GOT3 (cell line): ENCODE measurements at places on chromosomes 3 and 15.

- no peak for DNase-seq
These were observed 140.4 kb downstream of the CHDH start for GRCh38 chr3:53705774-53706173.

GRCh38 chr3:68378631-68379030, 553.7 kb downstream of the TAFA4 start:
- DNase-seq = no peak

DNA sequence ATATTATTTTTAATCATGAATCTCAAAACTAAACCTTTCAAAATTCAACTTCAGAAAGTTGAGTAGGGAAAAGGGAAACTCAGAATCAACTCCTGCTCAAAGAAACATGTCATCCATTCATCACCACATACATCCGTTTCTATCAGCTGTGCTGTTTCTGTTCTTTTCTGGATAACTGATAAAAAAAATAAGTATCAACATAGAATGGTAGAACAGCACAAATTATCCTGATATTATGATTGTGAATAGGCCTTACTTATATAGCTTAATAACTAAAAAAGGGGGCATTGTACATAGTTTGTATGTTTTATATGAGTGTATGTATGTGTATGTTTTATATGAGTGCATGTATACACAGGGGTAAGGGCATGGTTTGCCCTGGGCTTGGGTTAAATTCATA, 3.1 kb downstream of the TM4SF1 start:
- DNase-seq = no peak

- no peak for DNase-seq
These were observed 54.4 kb downstream of the NUP210 start for GRCh38 chr3:13365390-13366379.

DNA sequence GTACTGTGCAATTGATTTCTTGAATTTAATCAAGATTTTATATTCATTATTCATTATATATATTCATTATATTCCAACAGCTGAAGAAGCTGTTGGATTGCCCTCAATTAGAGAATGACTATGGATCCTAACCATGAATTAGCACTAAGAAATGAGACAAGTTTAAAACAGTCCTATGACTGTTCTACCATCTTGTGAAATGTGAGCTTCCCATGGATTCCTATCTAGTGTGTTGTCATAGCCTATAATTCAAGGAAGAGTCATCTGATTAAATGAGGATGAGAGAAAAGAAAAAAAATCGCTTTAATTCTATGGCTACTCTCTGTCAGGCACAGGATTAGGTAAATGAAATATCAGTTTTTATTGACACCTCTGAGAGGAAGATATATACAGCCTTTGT, 696.6 kb upstream of the NAALADL2 start:
- no peak for DNase-seq

- DNase-seq = no peak
These were observed 381.4 kb downstream of the TBC1D5 start for GRCh38 chr3:17360991-17361390.

GRCh38 chr3:42853056-42853455, 22.6 kb downstream of the CYP8B1 start:
- DNase-seq = no peak

GRCh38 chr3:152257563-152258035, 11.1 kb upstream of the MBNL1 start:
- DNase-seq = no peak

GRCh38 chr3:143171141-143171980, 51.8 kb downstream of the CHST2 start:
- DNase-seq = no peak
